ENCODE measurements at places on chromosomes 12 and 14.
A peak's percentile ranks its signal among the peaks of the same experiment; 100 is the strongest.

DNA sequence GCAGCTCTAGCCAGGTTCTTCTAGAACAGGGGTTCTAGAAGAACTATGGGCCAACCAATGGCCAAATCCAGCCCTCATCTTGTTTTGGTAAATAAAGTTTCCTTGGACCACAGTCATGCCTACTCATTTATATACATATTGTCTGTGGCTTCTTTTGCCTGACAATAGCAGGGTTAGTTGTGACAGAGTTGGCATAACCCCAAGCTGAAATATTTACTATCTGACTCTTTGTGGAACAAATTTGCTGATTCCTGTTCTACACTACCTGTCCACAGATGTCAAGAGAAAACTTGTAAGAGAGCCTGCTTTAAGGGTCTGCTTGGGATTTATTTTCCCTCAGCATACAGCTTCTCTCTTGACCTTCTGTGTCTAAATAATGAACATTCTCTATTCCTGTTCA, 289.0 kb downstream of the KSR2 start:
- DNase-seq: no peak

DNA sequence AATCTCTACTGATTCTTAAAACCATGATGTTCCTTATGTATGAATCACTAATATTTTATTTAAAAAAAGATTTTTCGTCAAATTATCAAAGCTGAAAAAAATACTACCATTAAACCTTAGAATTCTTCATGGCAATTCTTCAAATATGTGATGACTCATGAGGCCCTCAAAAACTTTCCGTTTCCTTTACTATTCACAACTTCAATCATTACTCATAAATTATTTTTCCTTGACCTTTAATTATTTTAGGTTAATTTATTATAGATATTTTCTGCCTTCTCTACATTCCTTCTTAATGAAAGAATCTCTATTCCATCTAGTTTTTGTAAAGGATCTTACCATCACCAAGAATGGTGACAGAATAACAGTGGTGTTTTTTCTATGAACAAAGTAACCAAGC, 162.1 kb upstream of the SOX5 start:
- DNase-seq: no peak

GRCh38 chr12:79531518-79531917, 159.2 kb downstream of the PAWR start:
- DNase-seq: no peak

GRCh38 chr12:101995684-101996083, 66.1 kb downstream of the WASHC3 start:
- DNase-seq: no peak

- DNase-seq: no peak
Observed at GRCh38 chr14:63596998-63597658, 44.5 kb downstream of the WDR89 start.

GRCh38 chr14:69891422-69891821, 12.2 kb downstream of the SMOC1 start:
- no peak for DNase-seq

GRCh38 chr12:53743266-53744129, 8.3 kb downstream of the CISTR start:
- no peak for DNase-seq

DNA sequence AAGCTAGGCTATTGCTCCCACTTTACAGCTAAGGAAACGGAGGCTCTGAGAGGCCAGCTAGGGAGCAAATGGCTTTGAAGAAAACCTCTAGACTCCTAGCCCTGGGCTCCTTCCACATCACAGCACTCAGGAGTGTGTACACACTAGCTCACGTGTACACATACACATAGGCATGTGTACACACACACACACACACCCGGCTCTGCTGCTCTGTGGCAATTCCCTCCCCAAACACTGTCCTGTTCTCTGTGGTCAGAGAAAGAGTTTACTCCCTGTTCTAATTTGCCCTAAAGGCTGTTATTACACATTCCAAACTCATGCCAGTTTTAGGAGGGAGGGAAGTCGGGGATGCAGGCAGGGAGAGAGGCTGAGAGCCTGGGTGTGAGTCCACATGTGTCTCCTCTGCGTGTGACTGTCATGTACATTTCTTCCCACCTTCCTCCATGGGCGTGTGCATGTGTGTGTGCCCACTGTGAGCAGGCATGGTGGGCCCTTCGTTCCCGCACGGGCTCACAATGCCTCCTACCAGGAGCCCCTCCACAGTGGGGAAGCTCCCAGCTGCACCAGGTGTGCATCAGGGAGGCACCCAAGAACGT, 14.2 kb downstream of the TRPV4 start:
- DNase-seq: no peak

DNA sequence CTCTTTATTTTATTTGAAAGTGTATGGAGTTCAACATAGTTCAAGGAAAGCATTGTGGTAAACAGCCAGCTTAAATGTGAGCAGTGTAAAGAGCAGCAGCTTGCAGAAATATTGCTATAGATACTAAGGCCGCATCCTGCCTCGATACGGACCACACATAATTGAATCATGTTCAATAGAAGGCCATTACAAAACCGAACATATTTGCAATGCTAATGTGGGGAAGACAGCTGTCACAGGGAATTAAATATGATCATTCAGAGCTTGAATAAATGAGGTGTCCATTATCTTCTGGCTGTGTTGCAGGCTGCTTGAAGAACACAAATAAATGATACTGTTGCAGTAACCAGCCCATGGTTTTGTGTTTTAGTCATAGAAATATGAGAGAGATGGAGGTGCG, 173.2 kb downstream of the BRMS1L start:
- DNase-seq: no peak

DNA sequence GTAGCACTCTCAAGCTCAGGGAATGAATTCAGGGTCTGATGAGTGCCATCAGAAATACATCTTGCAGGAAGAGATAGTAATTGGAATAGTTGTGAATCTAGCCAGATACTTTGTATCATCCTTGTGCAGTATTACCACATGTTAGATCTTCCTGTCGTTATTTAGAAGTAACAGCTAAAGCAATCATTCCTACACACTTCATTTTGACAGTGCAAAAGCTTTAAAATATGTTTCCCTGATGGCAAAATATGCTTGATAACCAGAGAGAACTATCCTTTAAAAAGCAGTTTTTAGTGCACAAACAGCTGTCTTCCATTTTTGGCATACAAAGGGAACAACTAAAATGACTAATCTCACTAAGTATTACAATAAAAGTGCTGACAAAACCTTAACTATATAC, 149.5 kb upstream of the SLC38A2 start:
- DNase-seq: peak; percentile 47

- DNase-seq: no peak
Observed at GRCh38 chr14:98599082-98599481, 672.9 kb downstream of the BCL11B start.

GRCh38 chr12:111546758-111547383, 52.2 kb downstream of the ATXN2 start:
- no peak for DNase-seq

DNA sequence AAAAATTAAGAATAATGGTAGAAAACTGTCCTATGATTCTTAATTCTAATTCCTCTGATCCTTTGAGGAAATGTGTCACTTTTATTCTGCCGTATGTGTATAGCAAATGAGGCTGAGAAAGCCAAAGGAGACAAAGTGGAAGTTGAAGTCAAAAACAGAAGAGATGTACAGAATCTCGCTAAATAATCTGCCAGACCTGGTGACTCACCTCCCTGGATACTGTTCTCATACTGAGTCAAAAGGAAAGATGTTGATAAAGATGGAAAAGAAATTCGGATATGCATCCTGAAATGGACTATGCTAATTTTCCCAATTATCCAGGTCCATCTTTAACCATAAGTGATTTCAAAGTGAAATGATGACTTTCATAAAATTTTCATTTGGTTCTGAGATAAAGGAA, 92.5 kb downstream of the DUSP6 start:
- DNase-seq: no peak

DNA sequence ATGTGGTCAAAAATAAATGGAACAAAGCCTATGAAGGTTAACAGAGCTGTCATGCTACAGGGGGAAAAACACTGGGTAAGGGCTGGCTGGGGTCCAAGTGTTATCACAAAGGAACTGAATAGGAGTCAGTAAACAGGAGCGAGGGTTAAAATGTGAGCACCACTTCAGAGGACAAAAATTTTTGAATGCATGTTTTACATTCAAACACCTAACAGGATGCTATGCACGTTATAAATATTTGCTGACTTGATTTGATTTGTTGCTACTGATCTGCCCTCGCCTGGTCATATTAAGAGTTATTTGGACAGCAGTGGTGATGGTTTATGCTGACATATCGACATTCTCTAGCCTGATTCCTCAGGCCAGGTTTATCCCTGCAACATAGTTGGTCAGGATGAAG, 7.4 kb upstream of the KTN1 start:
- no peak for DNase-seq

DNA sequence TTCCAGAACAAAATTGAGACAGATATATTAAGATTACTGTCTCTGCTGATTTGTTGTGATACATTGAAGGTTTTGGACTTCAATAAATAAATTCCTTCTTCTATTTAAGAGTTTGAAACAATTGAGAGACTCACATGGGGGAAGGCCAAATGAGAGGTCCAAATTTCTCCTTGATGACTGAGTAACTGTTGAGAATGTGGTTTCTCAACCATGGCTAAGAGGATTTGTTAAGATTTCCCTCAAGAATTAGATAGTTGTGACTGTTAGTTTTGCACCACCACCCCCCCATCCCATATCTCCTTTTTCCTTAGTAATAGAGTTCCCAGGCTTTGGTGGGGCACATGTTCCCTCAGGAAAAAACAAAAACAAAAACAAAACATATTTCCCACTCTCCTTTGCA, 47.7 kb upstream of the IGF1 start:
- no peak for DNase-seq

DNA sequence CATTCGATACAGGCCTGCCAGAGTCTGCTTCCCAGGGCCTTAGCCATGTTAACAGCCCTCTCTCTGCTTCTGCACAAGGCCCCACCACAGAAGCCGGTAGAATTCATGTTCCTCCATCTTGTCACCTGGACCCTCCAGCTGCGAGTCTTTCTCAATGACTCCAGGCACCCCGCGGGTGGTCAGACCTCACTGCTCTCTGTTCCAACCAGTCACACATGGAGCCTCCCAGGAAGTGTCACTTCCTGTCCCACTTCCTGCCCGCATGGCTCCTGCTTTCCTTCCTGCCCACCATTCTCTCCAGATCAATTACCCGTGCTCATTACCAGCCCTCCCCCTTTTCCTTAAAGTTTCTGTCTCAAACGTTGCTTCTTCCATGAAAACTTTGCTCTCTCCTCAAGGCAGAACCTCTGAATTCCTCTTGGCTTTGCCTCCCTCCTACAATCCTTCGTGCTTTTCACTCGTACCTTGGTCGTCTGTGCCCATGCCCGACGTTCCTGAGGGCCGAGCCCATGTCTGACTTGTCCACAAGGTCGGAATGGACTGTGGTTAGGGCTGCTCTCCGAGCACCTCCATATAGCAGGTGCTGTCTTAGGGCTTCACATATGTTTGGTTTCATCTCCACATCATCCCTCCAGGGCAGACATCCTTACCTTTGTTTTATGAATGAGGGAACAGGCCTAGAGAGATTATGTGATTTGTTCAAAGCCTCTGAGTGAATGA, 172.1 kb downstream of the TSPAN9 start:
- DNase-seq: no peak

- no peak for DNase-seq
Observed at GRCh38 chr12:113274848-113275247, 53.6 kb downstream of the TPCN1 start.

All from fibroblast of skin of left biceps (primary cell).